ENCODE measurements at places on chromosomes 2 and 18. TPM values are rescaled to one million over a fixed set of nuclear protein-coding genes. Genes with fewer than 3 reads are reported as not detected.

DNA sequence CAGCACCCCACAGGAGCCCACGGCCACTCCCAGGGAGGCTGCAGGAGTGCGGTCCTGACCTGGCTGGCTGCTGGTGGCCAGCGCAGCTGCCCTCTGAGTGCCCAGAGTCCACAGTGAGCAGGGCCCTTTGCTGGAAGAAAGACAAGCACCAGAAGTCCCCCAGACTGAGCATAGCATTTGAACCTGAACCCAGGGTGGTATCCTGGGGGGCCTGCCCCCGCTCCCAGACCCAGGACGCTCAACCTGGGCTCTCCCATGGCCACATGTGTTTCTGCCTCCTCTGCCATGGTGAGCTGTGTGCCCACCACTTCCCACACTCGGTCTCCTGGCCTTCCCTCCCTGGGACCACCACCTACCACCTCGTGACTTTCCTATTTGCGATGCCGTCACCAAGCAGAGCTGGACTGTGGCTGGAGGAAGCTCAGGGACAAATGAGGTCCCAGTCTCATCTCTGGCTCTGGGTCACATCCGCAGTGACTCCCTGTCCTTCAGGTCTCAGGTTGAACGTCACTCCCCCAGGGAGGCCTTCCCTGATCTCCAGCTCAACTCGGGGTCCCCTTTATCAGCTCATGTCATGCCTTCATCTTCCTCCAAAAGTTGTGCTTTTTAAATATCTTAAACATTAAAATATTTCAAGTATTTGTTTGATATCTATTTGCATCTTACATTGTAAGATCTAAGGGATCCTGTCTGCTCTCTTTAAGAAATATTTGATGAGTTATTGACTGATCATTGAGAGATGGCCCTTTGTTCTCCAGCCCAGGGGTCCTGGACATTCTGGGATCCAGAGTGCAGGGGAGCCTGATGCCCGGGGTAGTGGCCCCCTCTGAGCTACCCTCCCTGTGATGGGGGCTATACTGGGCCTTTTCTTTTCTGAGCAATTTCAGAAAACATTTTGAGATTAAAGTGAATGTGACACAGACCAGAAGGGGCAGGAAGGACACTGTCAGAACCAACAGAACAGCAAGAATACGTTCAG, 16.4 kb upstream of the GPR55 start:
- no peak for DNase-seq

- DNase-seq, result peak; percentile 6
These were observed 557.5 kb downstream of the ARHGAP15 start for GRCh38 chr2:143686585-143687164.

GRCh38 chr18:9649164-9649540, 34.8 kb upstream of the PPP4R1 start:
- no peak for DNase-seq

- DNase-seq, result no peak
These were observed 243.8 kb upstream of the LRATD1 start for GRCh38 chr2:14388724-14389123.

GRCh38 chr18:76451396-76452331, 43.4 kb downstream of the ZNF516 start:
- DNase-seq, result no peak

GRCh38 chr2:136727973-136728699, 37.2 kb upstream of the THSD7B start:
- DNase-seq, result no peak

- no peak for DNase-seq
These were observed 153.1 kb downstream of the FMNL2 start for GRCh38 chr2:152488075-152488474.

DNA sequence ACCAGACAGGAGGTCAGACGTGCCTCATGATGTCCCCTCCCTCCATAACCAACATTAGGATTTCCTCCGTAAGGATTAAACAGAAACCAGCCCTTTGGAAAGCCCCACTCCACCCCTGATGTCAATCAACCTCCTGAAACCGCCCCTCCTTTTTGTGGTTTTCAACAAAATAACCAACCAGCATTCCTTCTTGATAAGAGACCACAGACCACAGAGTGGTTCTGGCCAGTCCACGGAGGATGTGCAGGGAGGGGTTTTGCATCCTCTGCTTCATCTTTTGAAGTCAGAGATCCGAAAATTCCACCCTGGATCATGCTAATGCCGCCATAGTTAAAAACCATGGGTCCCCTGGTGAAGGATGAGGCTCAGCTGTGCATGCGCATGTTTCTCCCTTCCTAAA, 180.0 kb upstream of the CCDC150 start:
- DNase-seq, result no peak

DNA sequence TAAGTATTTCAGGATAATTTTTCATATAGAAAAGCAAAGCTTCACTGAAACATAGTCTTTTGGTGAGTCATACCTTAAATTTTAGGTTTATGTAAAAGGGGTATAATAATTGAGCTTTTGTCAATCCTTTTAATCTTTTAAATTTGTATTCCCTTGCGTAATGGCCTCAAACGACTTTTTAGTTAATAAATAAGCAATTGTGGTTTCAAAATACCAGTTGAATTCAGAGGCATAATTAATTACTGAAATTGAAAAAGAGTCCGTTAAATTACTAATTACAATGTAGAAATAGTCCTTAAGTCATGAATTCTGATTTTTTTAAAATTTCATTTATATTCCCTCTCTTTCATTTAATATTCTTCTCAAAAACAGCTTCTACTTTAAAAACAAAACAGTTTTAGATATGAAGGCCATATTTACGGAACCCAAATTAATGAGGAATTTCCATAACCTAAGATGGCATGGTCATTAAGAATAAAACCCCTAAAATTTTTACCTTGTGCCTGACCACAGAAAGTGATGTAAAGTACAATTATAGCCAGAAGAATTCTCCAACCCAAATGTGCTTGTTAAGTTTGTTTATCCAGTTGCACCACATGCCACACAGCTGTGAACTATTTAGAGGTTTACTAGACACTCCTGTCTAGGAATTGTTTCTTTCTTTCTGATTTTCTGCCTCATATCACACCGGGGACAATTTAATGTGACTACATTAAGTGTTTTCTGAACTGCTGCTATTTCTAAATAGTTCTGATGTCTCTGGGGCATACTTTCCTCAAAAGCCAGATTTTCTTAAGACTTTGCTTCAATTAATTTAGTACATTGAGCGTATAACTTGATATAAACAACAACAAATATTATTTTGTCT, 60.7 kb upstream of the ITGA4 start:
- no peak for DNase-seq

- DNase-seq, result no peak
These were observed 1.7 kb downstream of the SH3RF3 start for GRCh38 chr2:109130723-109130995.

Gene SERPINB3
- polyA plus RNA-seq, result not detected

Gene HOXD3
- polyA plus RNA-seq, result not detected

Data from AG04450 (cell line).